Stimulated activated CD8-positive, alpha-beta memory T cell treated with anti-CD3 and anti-CD28 coated beads, Interleukin-12 subunit alpha, Interleukin-12 subunit beta, amount 100 ng/mL, for 1 hour (primary cell): ENCODE measurements at places on chromosomes 11 and 22.

DNA sequence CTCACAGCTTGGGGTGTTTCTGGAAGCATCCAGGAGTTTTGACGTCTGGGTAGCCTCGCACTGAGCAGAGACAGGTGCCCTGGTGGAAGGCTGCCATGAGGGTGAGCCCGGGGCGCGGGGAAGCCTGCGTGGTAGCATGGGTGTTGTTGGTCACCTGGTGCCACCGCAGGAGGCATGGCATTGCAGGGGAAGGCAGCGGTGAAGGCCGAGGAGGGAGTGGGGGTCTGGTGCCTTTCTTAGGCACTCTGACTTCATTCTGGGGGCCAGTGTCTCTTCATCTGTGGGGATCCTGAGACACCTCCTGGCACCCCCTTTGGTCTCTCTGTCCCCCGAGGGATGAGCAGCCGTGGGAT lies 271.2 kb downstream of the TBC1D22A start:
- no peak for DNase-seq

DNA sequence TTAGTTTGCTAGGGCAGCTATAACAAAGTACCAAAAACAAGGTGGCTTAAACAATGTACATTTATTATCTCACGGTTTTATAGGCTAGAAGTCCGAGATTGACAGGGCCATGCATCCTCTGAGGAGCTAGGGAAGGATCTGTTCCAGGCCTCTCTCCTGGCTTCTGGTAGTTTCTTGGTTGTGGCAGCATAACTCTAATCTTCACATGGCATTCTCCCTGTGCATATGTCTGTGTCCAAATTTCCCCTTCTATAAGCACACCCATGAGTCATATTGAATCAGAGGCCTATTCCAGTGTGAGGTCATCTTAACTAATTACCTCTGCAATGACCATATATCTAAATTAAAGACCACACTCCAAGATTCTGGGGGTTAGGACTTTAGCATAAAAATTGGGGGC lies 31.3 kb upstream of the MMP13 start:
- DNase-seq: no peak

- DNase-seq: no peak
These were observed 388.2 kb upstream of the LUZP2 start for GRCh38 chr11:24108609-24109008.

- DNase-seq: no peak
These were observed 4.7 kb upstream of the C11orf86 start for GRCh38 chr11:66970371-66970806.

DNA sequence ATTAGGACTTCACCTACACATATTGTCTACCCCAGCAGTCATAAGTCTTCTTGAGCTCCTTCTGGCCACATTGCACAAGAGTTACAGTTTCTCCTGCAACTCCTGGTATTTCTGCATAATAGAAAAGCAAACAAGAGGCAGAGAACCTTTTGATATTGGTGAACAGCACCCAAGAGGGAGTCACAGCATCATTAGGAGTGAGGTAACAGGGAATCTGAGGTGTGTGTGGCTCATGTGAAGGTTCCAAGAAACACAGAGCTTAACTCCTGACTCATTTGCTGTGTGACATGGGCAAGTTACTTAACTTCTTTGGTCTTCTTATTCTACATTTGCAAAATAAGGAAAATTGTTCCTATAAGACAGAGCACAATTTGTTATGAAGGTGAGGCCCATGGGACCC lies 374.6 kb downstream of the INSC start:
- no peak for DNase-seq

GRCh38 chr22:36104988-36105387 lies 55.6 kb downstream of the APOL3 start:
- no peak for DNase-seq

DNA sequence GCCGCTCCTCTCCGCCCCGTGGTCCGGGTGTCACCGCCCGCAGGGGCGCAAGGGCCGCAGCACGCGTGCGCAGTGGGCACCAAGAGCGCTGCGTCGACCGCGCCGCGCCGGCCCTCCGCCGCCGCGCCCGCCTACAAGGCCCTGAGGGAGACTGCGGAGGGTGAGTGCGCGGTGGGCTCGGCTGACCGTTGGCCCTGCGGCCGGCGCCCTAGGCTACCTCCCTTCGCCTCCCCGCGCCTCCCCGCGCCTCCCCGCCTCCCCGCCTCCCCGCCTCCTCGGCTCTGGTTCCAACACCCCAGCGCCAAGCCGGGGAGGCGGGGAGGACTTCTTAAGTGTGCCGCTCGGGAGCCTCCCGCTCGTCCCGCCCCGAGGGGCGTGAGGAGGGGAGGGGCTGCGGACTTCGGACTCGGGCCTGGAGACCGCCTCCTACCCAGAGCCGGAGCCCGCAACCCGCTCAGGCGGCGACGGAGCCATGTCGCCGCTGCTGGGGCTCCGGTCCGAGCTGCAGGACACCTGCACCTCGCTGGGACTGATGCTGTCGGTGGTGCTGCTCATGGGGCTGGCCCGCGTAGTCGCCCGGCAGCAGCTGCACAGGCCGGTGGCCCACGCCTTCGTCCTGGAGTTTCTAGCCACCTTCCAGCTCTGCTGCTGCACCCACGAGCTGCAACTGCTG lies at the start of gene AQP11:
Gene AQP11, plus strand, starts transcription at position 433 of the 673 bp plus-strand sequence. Its CDS starts 40 bp downstream, at position 473.
- DNase-seq: peak; percentile 26

DNA sequence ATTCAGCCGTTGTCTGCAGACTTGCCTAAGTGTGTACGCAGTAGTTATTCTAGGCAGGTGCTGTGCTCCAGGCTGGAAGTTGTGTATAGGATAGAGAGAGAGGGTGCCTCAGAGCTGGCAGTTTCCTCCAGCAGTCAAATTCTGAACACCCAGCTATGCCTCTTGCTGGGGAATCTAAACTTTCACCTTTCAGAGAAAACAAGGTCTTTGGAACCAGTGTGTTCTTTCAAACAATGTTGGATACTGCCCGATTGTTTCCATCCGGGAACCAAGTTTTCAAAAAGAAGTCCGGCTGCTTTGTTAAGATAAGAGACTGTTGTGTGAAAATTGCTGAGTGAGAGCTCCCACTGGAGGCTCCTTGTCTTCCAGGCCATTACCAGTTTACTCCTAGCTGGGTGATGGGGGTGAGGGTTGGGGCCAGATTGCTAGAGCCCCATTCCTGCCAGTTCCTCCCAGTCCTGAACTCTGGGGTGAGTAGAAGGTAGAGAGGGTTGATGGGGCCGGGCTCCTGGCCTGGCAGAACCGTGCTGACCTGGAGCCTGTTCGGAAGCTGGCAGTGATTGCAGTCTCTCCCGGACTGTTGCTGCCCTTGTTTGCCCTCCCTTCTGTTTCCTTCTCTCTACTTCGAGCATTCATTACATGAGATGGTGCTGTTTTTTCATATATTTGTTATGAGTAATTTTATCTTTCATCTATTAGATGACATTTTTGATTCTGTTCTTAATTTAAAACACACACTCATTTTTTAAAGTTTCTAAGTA lies 150.2 kb downstream of the TEAD1 start:
- no peak for DNase-seq

DNA sequence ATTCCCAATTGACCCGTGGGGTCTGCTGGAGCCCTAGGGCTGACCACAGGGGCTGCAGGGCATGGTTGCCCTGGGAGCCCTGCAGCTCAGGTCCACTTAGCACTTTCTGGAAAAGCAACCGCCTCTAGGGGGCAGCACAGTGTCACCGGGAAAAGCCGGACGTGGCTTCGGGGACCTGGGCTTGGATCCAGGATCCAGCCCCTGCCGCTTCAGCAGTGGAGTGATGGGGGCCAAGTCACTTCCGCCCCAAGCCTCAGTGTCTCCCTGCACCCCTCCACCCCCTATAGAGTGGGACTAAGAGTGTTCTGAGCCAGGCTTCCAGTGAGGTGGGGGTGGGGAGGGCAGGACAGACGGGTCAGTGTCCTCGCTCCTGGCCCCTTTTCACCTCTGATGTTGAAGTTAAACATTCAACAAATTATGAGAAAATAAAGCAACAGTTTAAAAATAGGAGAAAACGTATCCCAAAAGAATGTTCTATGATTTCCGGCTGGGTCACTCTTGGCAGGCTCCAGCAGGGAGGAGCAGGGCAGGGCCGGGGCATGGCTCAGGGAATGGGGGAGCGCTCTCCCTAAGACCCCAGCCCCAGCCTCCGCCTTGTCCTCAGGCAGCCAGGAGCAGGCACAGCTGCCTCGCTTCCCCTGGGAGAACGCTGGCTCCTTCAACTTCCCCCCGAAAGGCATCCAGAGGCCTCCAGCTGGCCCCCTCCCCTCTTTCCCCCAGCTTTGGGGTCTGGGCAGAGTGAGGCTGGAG lies 96.5 kb upstream of the FGF3 start:
- no peak for DNase-seq

GRCh38 chr11:118917481-118918127 lies 8.1 kb downstream of the BCL9L start:
- no peak for DNase-seq

GRCh38 chr11:95443386-95443785 lies 212.4 kb upstream of the SESN3 start:
- no peak for DNase-seq

- no peak for DNase-seq
These were observed 25.4 kb upstream of the MYO18B start for GRCh38 chr22:25716637-25717036.

DNA sequence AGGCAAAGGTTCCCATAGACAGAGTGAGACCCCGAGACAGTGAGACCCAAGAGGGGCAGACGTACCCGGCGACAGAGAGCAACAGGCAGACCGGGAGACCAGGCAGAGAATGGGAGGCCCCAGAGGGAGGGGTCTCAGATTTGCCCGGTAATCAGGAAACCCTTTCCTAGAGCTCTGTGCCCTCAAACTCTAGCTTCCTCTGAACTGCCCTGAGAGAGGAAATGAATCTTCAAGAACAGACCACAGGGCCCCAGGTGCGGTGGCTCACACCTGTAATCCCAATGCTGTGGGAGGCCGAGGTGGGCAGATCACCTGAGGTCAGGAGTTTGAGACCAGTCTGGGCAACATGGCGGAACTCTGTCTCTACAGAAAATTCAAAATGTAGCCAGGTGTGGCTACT lies 47.7 kb downstream of the RPUSD4 start:
- DNase-seq: no peak

DNA sequence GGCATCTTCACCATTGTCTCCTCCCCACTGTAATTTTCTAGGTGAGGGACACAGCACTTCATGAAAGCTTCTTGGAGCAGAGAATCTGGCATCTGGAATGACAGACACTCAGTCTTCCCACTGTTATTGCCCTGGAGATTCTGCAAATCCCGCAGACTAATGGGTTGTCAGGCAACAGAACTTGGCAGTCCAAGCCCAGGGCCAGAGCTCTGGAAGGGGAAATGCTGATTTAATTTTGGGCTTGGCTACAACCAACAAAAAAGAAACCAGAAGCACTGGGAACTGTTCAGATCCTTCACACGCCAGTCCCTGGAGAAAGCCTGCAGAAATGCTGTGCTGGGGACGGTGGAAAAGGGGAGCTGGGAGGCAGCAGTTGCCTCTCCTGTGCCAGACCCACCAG lies 71.5 kb upstream of the BID start:
- no peak for DNase-seq

- no peak for DNase-seq
These were observed 36.0 kb upstream of the YPEL1 start for GRCh38 chr22:21771631-21771976.

- DNase-seq: no peak
These were observed 10.3 kb downstream of the ARFGAP2 start for GRCh38 chr11:47166368-47166767.

GRCh38 chr11:100827934-100828661 lies 141.0 kb downstream of the ARHGAP42 start:
- DNase-seq: no peak

DNA sequence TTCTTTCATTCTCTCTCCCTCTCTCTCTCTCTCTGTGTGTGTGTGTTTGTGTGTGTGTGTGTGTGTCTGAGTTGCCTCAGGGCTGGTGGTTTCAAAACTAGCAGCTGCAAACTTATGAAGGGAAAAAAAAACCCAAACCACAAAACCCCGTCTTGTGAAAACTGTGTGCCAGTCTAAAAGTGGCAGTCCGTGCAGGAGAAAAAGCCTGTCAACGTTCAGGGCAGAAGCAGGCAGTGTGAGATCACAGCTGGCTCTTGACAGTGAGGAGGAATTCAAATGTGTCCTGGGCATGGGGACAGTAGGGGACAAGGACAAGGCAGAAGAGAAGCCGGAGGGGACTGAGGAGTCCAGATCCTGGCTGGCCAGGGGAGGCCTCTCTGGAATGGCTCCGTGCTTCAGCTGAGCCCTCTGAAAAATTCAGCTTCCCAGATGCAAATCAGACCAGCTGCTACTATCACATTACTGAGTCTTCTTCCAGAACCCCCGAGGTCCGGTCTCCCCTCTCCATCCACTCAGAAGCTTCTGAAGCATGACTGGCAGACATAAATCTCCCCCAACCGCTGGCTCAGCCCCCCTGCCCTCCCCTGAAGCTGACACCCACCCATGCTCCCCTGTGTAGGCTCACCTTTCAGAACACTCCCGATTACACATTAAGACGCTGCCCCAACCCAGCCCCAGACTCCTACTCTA lies 31.9 kb downstream of the FLI1 start:
- DNase-seq: peak; percentile 43

- DNase-seq: no peak
These were observed 1374.2 kb downstream of the FAM181B start for GRCh38 chr11:81359476-81359875.

- DNase-seq: no peak
These were observed 26.7 kb downstream of the UPB1 start for GRCh38 chr22:24521791-24522245.

GRCh38 chr22:48234011-48234410 lies 1471.6 kb downstream of the TBC1D22A start:
- DNase-seq: no peak

- no peak for DNase-seq
These were observed 46.9 kb upstream of the TP53I11 start for GRCh38 chr11:44997566-44997965.

DNA sequence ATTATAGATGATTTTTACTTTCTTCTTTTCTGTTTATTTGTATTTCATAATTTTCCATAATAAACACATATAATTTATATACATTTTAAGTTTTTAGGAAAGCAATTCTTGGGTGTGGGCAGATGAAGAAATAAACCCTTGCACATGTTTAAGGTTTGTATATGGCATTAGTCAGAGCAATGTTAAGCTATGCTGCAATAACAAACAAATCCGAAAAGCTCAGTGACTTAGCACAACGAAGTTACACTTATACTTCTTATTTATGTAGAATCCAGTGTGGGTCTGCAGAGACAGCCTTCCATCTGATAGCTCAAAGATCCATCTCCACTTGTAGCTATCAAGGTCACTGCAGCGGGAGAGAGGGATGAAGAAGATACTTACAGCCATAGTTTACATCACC lies 68.5 kb upstream of the BARX2 start:
- no peak for DNase-seq

GRCh38 chr22:29037340-29037932 lies 24.2 kb downstream of the C22orf31 start:
- DNase-seq: no peak

DNA sequence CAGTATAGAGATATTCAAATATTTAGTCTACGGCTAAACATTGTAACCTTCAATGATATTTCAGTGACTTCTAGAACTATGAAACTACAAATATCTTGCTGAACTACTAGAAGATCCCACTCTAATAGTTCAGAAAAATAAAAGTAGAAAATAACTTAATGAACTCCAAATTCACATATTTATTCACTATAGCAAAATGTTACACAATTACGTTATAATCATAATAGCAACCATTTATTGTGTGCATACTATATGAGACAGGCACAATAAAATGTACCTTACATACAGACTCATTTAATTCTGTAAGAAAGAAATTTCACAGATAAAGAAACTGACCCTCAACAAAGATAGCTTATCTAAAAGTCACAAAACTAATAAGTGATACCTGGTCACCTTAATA lies 57.9 kb downstream of the F2 start:
- no peak for DNase-seq
